Lung (tissue), 17 donors: ENCODE measurements at places on chromosomes 13 and 19. TPM values are rescaled to one million over a fixed set of nuclear protein-coding genes. Genes with fewer than 3 reads are reported as not detected.

DNA sequence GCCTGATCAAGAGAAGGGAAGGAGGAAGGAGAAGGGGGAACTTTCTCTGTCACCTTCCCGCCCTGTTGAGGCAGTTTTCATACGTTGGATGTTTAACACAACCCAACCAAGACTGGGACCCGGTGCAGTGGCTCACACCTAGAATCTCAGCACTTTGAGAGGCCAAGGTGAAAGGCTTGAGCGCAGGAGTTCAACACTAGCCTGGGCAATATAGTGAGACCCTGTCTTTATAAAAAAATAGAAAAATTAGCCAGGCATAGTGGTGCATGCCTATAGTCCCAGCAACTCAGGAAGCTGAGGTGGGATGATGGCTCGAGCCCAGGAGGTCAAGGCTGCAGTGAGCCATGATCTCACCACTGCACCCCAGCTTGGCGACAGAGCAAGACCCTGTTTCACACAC is 59.4 kb upstream of the PEG3 start:
- H3K27me3 ChIP-seq = no peaks in the 10 kb centered on the region
- H3K4me1 ChIP-seq = no peaks in the 10 kb centered on the region
- H3K27ac ChIP-seq = no peak overlapping the region
- H3K36me3 ChIP-seq = no peaks in the 10 kb centered on the region
- DNase-seq = no peak
- H3K4me3 ChIP-seq = no peak overlapping the region

- peak within 1 kb of the TSS; percentile 90 for H3K4me3 ChIP-seq
- H3K4me1 ChIP-seq = peaks cover 11% of the 10 kb centered on the region
- peak within 1 kb of the TSS; percentile 88 for H3K27ac ChIP-seq
- H3K36me3 ChIP-seq = peaks cover 25% of the 10 kb centered on the region
- no peaks in the 10 kb centered on the region for H3K27me3 ChIP-seq
Measured at GRCh38 chr19:58543826-58544590, at the start of gene TRIM28. Gene TRIM28 (plus strand): TSS chr19:58544064. CDS start chr19:58544758, 694 bp downstream.

DNA sequence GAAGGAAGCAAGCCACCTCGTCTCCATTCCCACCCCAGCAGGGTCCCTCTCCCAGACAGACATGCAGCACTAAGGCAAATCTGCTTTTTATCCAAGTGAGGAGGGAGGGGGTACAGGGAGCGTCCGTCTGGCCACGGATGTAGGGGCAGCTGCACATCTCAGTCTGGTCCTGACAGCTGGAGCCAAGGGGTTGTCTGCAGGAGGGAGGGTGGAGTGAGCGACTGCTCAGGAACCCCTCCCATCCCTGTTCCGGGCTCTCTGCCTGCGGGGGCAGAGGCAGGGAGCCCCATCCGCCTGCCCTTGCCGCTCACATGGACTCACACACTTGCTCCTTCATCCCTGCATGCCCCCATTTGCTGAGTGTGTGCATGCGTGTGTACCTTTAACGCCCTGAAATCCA is 2.5 kb downstream of the TMEM190 start:
- no peaks in the 10 kb centered on the region for H3K4me1 ChIP-seq
- no peak for DNase-seq
- H3K4me3 ChIP-seq = no peak overlapping the region
- H3K36me3 ChIP-seq = no peaks in the 10 kb centered on the region
- H3K27me3 ChIP-seq = peaks cover 2% of the 10 kb centered on the region

GRCh38 chr19:18712981-18713380 is 29.5 kb downstream of the CRTC1 start:
- no peak overlapping the region for H3K27ac ChIP-seq
- no peaks in the 10 kb centered on the region for H3K36me3 ChIP-seq
- H3K27me3 ChIP-seq = no peaks in the 10 kb centered on the region
- peaks cover 21% of the 10 kb centered on the region for H3K4me1 ChIP-seq
- H3K4me3 ChIP-seq = no peak overlapping the region

DNA sequence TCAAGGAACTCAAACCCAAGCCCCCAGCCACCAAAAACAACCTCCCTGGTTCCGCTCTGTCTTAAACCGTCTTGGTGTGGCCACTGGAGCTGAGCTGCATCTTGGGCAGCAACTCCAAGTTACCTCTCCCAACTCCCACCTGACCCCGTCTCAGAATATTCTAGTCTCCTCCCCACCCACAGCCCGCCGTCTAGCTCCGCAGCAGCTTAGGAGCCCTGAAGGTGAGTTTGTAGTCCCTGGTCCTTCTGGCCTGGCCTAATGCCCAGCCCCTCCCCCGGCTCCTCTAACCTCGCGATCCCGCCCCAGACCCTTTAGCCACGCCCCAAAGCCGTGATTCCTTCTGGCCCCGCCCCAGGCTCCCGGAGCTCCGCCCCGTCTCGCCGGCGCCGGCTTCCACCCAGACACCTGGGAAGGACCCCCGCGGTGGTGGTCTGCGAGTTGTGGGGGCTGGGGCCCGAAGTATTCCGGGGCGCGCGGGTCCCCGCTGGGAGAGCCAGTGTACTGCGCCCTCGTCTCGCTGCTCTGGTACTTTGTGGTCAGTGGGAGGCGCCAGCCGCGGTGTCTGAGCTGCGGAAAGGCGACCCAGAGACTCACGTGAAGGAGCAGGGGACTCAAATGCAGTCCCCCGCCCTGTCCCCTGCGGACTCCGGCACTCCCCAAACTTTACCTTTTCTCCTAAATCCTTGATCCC is 2.5 kb upstream of the LHB start:
- H3K27ac ChIP-seq = no peak overlapping the region
- peaks cover 30% of the 10 kb centered on the region for H3K27me3 ChIP-seq
- DNase-seq = peak; percentile 47
- H3K36me3 ChIP-seq = peaks cover 7% of the 10 kb centered on the region
- H3K4me1 ChIP-seq = peaks cover 19% of the 10 kb centered on the region

DNA sequence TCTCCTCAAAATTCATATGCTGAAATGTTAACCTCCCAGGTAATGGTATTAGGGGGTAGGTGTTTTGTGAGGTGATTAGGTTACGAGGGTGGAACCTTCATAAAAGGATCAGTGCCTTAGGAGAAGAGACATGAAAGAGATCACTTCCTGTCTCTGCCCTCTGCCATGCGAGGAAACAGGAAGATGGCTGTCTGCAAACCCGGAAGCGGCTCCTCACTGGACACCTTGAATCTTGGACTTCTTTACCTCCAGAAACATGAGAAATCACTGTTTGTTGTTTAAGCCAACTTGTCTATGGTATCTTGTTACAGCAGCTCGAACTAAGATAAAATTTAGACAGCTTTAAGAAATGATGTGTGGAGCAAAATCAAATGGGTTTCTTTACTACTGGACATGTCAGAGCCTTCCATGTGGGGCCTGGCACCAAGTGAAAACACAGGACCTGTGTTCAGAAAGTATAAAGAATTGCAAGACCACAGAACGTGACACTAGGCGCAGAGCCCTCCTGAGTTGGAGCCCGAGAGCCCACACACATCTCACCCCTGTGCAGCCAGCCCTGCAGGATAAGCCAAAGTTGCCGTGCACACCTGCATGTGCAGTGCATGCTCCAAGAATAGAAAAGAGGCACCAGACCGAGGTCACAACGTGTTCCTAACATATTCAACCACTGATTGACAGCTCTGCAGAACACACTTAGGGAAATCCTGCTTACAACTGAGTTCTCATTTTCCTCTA is 112.5 kb upstream of the UQCRFS1 start:
- H3K4me1 ChIP-seq = no peaks in the 10 kb centered on the region
- H3K36me3 ChIP-seq = no peaks in the 10 kb centered on the region
- no peaks in the 10 kb centered on the region for H3K27me3 ChIP-seq
- no peak for DNase-seq

GRCh38 chr13:27406178-27406939 is 18.1 kb upstream of the GTF3A start:
- peak; percentile 21 for DNase-seq
- H3K27me3 ChIP-seq = no peaks in the 10 kb centered on the region
- no peak overlapping the region for H3K4me3 ChIP-seq
- H3K36me3 ChIP-seq = no peaks in the 10 kb centered on the region
- no peak overlapping the region for H3K27ac ChIP-seq

DNA sequence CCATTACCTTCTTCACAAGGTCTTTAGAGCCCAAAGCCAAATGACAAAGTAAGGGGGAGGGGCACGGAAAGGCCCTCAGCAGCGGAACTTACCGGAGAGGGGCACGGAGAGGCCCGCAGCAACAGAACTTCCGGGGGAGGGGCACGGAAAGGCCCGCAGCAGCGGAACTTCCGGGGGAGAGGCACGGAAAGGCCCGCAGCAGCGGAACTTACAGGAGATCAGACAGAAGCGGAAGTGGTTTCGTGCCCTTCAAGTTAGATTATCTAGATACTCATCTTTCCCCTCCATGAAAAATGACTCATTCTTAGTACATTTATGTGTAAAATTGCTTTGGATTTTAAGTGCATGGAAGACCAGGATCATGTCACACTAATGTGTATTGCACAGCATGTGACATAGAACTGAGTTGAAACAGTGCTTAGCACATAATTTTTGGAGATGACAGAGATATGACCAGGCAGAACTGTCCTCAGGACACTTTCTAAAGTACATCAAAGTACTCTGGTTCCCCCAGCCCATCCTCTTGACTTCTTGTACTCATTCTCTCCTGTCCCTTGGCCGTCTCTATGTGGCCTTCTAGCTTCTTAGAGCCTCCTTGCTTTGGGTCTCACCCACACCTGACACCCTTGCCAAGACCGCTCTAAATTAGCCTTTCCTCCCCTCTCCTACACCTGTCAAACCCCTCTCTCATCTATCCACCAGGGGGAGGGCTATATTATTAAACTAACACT is 25.7 kb upstream of the TPTE2 start:
- no peak overlapping the region for H3K4me3 ChIP-seq
- no peak overlapping the region for H3K27ac ChIP-seq
- DNase-seq = peak; percentile 5
- H3K4me1 ChIP-seq = no peaks in the 10 kb centered on the region

GRCh38 chr19:3274942-3275582 is 50.6 kb downstream of the CELF5 start:
- peaks cover 42% of the 10 kb centered on the region for H3K27me3 ChIP-seq
- H3K27ac ChIP-seq = no peak overlapping the region
- no peak overlapping the region for H3K4me3 ChIP-seq
- H3K36me3 ChIP-seq = no peaks in the 10 kb centered on the region
- no peaks in the 10 kb centered on the region for H3K4me1 ChIP-seq
- DNase-seq = no peak

DNA sequence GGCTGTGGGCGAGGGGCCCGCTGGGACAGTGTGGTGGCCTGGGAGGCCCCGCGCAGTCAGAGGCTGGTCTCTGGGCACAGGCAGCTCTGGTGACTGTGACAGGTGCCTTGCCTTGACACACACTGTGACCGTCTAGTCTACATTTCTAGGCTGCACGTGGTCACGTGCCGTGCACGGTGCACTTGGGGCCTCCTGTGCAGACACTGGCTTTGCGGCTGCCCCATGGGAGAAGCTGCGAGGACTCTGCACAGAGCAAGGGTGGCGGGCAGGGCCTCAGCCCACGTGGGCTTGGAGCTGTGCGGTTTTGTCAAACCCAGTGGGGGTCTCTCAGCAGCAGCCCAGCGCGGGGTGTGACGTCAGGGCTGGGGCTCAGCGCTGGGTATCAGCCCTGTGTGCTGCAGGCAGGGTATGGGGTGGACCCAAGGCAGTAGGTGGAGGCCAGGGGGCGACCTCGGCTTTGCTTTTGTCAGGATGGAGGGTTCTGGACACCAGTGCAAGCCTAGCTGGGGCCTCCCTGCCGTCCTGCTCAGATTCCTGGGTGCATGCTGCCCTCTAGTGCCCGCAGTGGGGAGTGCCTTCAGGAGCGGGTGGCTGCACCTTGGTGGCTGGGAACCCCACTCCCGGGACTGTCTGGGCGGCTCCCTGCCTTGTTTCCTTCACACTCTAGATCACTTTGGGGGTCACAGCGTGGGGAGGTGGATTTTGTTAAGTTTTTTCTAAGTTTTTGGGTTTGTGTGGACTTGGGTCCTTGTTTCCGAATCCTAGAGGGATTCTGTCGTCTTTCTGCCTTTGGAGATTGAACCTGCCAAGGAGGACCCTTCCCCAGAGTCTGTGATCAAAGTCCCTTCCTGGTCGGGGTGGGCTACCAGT is 62.6 kb downstream of the KDM4B start:
- H3K27ac ChIP-seq = no peak overlapping the region
- no peaks in the 10 kb centered on the region for H3K27me3 ChIP-seq
- no peak overlapping the region for H3K4me3 ChIP-seq
- H3K36me3 ChIP-seq = peaks cover 7% of the 10 kb centered on the region

GRCh38 chr19:49506575-49507105 is 5.8 kb upstream of the FCGRT start:
- no peak overlapping the region for H3K4me3 ChIP-seq
- H3K27me3 ChIP-seq = no peaks in the 10 kb centered on the region
- DNase-seq = no peak

- no peak for DNase-seq
- H3K4me3 ChIP-seq = no peak overlapping the region
- H3K27ac ChIP-seq = peak overlapping the region; percentile 27
Measured at GRCh38 chr13:112746044-112746443, 56.2 kb downstream of the ATP11A start.

- H3K4me3 ChIP-seq = no peak overlapping the region
- no peaks in the 10 kb centered on the region for H3K4me1 ChIP-seq
- DNase-seq = no peak
- no peaks in the 10 kb centered on the region for H3K27me3 ChIP-seq
- no peaks in the 10 kb centered on the region for H3K36me3 ChIP-seq
Measured at GRCh38 chr13:67140006-67140405, 90.1 kb downstream of the PCDH9 start.

DNA sequence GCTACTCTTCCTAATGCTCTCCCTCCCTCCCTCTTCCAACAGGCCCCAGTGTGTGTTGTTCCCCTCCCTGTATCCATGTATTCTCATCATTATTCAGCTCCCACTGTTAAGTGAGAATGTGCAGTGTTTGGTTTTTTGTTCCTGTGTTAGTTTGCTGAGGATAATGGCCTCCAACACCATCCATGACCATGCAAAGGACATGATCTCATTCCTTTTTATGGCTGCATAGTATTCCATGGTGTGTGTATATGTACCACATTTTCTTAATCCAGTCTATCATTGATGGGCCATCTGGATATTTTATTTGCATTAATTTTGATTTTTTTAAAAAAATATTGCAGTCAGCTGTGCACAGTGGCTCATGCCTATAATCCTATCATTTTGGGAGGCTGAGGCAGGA is 15.8 kb upstream of the ZNRF4 start:
- no peak overlapping the region for H3K27ac ChIP-seq
- no peak for DNase-seq
- no peak overlapping the region for H3K4me3 ChIP-seq
- no peaks in the 10 kb centered on the region for H3K36me3 ChIP-seq
- no peaks in the 10 kb centered on the region for H3K4me1 ChIP-seq

- H3K4me3 ChIP-seq = no peak overlapping the region
- peaks cover 1% of the 10 kb centered on the region for H3K4me1 ChIP-seq
- no peaks in the 10 kb centered on the region for H3K36me3 ChIP-seq
- no peaks in the 10 kb centered on the region for H3K27me3 ChIP-seq
- DNase-seq = peak; percentile 85
- no peak overlapping the region for H3K27ac ChIP-seq
Measured at GRCh38 chr13:66994097-66994496, 236.0 kb downstream of the PCDH9 start.

- H3K27me3 ChIP-seq = no peaks in the 10 kb centered on the region
- no peak for DNase-seq
- no peaks in the 10 kb centered on the region for H3K4me1 ChIP-seq
- no peak overlapping the region for H3K4me3 ChIP-seq
Measured at GRCh38 chr13:44884076-44884729, 105.1 kb downstream of the NUFIP1 start.

FGF14 gene
- total RNA-seq = 12.9 TPM

SERPINE3 gene
- not detected for total RNA-seq

LRRC63 gene
- total RNA-seq = 1.1 TPM

CYP4F8 gene
- not detected for total RNA-seq
